ENCODE measurements at places on chromosomes 2 and 18.
A peak's percentile ranks its signal among the peaks of the same experiment; 100 is the strongest.

DNA sequence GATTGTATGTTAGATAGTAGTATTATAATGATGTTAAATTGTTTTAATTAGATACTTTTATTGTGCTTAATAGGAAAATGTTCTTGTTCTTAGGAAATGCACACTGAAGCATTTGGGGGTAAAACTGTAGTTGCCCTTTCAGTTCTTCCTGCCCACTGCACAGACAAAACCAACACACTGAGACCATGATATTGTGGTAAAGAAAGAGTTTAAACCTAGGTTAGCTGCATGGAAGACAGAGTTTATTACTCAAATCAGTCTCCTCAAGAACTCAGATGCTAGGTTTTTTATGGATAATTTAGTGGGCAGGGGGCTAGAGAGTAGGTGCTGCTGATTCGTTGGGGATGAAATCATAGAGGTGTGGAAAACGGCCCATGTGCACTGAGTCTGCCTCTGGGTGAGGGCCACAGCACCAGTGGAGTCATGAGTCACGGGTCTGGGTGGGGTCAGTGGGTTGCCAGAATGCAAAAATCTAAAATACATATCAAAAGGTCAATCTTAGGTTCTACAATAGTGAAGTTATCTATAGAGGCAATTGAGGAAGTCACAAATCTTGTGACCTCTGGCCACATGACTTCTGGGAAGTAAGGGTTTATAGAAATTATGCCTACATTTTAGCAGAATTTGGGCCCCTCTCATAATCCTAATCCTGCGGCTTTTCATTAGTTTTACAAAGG is 283.4 kb upstream of the FBXO11 start:
- no peak for DNase-seq

GRCh38 chr2:179963626-179964025 is 43.5 kb downstream of the CWC22 start:
- DNase-seq: no peak

DNA sequence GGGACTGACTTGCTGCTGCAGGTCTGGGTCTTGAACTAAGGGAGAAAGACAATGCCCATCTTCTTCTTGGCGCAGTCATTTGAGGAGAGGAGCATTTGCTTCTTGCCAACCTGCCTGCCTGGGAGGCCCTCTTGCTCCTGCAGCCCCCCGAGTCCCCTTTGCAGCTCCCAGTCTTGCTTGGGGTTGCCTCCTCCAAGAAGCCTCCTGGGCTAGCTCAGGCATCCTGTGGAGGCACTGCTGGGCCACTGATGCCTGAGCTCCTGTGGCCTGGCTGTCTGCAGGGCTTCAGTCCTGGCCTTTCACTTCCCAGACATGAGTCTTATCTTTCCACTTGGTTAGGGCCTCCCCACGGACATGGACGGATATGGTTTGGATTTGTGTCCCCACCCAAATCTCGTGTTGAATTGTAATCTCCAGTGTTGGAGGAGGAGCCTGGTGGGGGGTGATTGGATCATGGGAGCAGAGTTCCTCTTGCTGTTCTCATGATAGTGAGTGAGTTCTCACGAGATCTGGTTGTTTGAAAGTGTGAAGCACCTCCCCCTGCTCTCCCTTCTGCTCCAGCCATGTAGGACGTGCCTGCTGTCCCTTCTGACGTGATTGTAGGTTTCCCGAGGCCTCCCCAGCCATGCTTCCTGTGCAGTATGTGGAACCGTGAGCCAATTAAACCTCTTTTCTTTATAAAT is 17.3 kb downstream of the HPCAL1 start:
- no peak for DNase-seq

- DNase-seq: no peak
These were observed 14.4 kb downstream of the FBXO41 start for GRCh38 chr2:73269686-73270465.

DNA sequence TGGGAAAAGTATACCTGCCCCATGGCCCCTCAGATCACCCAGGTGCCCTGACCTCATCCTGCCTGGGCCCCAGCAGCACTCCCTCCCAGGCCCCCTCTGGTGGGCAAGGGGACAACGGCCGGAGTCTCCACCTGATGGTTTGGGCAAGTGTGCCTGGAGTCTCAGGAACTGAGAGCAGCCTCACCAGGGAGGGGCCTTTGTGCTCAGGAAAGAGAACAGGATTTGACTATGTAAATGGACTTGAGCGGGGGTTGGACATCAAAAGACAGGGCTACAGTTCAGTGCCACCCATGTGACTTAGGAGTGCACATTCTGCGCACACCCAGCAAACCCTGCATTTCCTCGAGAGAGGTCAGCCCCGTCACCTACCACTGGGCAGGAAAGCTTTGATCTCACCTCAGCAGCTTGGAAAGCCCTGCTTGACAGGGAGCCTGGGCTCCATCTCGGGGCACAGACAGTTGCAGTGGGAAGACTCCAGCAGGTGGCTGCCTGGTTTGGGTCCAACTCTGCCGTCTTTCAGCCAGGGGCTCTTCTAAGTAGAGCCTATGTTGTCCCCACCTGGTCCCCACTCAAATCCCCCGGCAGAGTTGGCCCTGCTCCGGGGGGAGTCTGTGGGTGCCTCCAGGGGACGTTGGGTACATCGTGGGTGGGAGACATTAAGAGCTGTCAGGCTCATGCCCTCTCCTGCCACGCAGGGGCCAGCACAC is 3.3 kb downstream of the INPP5D start:
- DNase-seq: no peak

DNA sequence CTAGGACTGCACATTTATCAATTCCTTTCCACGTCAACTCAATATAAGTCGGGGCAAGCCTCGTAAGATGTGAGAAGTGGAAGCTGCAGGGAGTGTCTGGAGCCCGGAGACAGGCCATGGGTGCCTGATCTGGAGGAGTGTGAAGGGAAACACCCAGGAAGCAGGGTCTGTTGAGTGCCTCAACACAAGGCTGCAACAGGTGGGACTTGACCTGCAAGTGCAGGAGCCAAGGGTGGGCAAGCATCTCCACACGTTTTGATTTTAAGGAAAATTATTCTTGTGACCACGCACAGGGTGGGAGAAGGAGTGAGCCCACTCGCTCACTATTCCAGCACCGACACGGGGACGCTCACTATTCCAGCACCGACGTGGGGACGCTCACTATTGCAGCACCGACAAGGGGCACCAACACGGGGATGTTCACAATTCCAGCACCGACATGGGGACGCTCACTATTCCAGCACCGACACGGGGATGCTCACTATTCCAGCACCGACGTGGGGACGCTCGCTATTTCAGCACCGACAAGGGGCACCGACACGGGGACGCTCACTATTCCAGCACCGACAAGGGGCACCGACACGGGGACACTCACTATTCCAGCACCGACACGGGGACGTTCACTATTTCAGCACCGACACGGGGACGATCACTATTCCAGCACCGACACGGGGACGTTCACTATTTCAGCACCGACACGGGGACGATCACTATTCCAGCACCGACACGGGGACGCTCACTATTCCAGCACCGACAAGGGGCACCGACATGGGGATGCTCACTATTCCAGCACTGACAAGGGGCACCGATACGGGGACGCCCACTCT is 197.3 kb downstream of the EIPR1 start:
- DNase-seq: no peak

GRCh38 chr2:209613649-209614305 is 157.9 kb upstream of the UNC80 start:
- DNase-seq: no peak

GRCh38 chr2:55014962-55015939 is 35.0 kb downstream of the RTN4 start:
- peak; percentile 39 for DNase-seq

GRCh38 chr2:59196491-59196890 is 955.4 kb upstream of the FANCL start:
- DNase-seq: no peak

DNA sequence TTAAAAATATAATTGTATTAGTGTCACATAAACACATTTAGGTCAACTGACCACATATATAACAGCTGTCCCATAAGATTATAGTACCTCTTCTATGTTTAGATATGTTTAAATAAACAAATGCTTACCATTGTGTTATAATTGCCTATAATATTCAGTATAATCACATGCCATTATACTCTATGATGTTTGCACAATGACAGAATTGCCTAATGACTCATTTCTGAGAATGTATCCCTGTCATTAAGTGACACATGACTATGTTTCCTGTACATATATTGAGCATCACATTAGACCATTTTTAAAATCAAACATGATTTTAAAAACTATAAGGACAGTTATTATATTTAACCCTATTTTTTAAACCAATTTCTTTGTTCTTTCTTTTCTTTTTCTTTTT is 89.8 kb downstream of the HS6ST1 start:
- DNase-seq: no peak

DNA sequence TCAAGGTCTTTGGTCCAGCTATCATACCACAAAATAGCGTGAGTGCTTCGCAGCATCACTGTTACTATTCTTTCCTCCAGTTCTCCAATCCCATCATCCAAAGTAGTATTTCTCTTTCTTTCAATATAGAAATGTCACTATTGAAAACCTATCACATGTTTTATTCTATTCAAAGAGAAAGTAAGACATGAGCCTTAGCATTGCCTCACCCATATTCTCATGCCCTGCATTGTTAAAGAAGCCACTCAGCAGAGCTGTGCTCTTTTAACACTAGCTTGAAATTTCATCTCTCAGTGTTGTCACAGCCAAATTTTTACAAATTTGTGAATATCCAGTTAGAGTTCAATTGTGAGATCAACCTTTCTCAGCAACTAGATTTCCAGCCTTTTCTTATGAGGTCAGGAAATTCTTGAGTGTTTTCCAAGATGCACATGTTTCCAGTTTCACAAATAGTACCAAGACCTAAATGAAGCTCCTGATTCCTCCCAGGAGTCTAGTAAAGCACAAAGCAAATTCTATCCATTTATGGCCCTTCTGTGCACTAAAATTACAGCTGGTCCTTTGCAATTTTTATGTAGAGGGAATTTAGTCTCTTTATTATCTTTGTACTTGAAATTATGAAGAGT is 343.7 kb downstream of the SPAG16 start:
- DNase-seq: no peak

- DNase-seq: no peak
These were observed 1888.3 kb upstream of the CELF4 start for GRCh38 chr18:39453882-39454281.

GRCh38 chr2:46363535-46364170 is 66.4 kb downstream of the EPAS1 start:
- DNase-seq: no peak

- DNase-seq: no peak
These were observed 13.7 kb downstream of the RND3 start for GRCh38 chr2:150473767-150474166.

GRCh38 chr2:188870289-188870688 is 103.9 kb upstream of the COL3A1 start:
- DNase-seq: no peak

DNA sequence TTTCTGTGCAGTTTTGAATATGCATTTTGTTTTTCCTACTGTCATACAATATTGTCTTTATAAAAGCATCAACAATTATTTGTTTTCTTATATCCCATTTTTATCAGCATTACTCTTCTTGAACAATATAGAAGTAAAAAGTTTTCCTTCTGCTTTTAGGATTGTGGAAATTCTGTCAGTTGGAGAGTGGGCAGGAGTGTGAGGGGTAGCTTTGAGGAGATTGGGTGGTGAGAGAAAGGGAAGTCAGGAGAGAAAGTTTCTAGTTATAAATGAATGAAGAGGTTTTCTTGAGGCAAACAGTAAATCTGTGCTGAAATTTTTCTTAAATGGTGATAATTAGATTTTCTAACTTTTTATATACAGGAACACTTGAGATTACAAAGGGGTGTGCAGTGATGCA is 151.7 kb upstream of the NOSTRIN start:
- no peak for DNase-seq

DNA sequence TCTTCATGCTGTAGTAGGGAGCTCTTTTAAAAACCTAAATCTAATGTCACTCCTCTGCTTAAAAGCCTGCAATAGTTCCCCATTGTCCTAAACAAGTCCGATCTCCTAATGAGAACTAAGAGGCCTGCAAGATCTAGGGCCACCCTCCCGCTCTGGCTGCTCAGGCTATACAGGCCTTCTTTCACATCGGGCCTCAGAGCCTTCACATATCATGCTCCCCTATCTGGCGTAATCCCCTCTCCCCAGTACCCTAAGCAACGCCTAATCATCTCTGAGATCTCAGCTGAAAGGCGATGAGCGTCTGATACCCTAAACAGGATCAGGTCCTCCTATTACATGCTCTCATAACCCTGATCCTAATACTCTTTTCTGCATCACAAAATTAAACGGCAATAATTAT is 1.9 kb downstream of the MAP4K3 start:
- DNase-seq: no peak

DNA sequence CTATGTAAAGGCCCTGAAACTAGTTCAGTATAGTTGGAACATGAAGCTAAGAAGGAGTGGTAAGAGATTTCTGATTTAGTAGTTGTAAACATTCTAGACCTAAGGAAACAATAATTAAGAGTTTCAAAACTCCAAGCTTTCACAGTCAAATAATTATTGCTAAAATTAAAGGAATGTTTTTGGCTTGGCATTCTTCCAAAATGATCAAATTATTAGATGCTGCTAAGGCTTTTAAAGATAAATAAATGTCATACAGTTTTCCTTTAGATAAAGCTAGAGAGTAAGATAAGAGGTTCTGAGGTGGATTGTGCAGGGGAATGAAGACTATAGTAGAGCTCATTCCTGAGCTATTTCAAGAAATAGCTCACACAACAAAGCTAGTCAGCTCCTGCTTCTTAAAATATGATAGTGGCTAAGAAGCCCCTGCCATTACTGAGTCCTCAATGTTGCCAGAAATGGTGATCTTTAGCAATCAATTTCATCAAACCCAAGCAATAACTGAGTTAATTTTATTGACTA is 45.3 kb downstream of the ZC3H15 start:
- no peak for DNase-seq

GRCh38 chr2:52314231-52314630 is 1282.3 kb upstream of the NRXN1 start:
- no peak for DNase-seq

DNA sequence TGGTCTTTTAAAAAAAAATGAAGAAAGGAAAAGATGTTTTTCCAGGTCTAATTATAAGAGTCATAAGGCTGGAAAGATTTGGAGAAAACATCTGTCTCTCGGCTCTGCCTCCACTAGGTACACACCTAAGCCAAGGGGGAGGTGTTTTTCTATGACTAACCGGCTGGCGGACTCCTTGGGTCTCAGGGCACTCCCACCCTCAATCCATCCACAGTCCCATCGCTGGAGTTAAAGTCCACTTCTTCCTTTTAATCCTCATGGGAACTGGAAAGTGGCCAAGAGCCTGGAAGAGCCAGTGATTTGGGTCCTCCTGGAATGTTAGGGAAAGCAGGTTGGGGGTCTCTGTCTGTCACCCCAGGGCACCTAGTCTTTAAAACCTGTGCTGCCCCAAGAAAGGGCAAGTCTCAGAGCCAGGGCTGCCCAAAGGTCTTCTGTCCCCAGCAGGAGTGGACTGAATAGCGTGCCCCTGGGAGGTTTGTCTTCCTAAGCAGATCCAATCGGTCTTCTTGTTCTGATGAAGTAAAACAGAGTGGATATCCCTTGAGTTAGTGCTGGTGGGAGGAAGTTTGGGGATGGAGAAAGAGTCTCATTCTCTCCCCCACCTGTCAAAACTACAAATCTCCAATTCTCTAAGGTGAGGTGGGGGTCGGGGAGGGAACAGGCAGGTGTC is 66.4 kb downstream of the MCFD2 start:
- no peak for DNase-seq

- DNase-seq: no peak
These were observed 377.2 kb downstream of the LRATD1 start for GRCh38 chr2:15009681-15010080.

Measured in activated naive CD4-positive, alpha-beta T cell treated with anti-CD3 and anti-CD28 coated beads, Interleukin-2, amount 50 U/mL, for 16 hours (primary cell).